ENCODE measurements at places on chromosomes 11 and 22.

DNA sequence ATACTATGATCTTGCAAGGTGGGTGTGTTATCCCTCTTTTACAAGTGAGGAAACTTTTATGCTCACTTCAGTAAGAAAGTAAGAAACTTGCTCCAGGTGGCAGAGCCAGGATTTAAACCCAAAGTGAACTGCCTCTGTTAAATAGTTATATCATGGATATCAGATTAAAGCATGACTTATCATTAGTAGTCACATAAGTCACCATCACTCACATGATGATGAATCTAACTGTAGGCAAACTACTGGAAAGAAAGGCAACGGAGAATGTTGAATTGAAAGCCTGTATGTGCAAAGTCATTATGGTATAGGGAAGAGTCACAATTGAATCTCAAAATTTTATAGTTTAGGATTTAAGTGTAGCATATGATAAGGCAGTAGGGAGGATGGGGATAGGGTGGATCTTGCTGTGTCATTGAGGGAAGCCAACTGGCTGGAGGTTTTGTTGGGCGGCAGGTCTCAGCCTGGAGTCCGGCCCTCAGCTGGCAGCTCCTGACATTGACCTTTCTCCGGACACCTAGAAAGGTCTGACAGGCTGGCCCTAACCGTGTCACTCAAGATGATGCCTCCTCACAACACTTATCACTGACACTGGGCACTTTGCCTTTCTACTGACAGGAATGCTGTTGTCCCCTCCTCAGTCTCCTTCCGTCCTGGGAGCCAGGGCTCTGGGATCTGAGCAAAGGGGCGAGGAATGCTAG lies 98.3 kb downstream of the EMSY start:
- DNase-seq: no peak

DNA sequence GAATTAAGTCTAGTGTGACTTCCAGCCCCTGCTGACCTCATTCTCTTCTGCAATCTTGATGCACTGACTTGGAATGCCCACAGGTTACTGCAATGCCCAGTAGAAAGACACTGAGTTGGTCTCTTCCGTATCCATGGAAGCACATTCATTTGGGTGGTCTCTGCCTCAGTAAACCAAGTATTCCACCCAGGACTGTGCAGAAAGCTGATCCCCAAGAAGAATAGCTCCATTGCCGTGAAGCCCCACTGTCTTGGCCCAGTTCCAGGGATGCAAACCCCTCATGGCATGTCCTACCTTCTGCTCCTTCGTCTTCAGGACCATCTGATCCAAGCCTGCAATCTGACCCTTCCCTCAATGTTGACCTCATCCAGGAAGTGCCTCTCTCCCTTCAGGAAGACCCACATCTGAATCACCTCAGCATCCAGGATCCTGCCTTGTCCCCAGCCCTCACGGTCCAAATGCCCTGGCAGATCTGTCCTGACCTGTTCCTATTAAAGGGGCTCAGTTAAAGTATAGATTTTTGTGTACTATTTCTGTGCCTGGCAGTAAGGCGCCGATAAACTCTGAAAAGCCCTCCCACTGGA lies 425.8 kb downstream of the SOX6 start:
- no peak for DNase-seq

GRCh38 chr22:39815932-39816331 lies 77.6 kb downstream of the ENTHD1 start:
- no peak for DNase-seq

DNA sequence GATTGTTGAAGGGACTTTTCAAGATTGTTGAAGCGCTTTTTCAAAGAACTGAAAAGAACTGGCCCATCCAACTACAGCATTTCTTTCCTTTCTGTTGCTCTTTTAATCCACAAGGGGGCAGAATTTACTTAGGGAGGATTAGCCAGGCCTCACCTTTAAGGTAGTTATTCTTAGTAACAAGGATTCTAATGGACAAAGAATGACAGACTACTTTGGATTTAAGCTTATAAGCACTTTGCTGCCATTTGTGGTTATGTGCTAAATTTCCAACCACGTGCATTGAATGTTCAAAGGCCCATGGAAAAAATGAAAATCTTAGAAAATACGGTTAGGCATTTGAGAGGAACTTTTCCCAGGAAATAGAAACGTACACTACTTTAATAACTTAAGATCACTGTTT lies 49.5 kb upstream of the HSPA8 start:
- no peak for DNase-seq

GRCh38 chr11:17411418-17411817 lies 23.0 kb upstream of the KCNJ11 start:
- no peak for DNase-seq

DNA sequence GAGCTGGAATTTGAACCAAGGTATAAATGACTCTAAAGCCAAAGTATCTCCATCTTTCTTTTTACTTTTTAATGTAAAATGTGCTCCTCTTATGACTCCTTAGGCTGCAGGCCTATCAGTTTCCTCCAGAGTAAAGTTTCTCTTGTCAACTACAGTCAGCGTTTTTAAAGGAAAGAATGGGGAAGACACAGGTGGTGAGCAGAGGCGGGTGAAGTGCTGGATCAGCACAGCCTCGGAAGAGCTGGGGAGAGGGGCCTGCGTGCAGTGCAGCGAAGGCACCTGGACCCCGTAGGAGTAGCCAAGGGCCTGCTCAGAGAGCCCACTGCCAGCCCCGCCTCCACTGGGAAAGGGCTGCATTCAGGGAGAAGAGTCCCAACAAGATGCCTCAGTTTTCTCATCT lies 48.8 kb upstream of the ALX4 start:
- no peak for DNase-seq

GRCh38 chr11:46554213-46555147 lies 39.3 kb downstream of the AMBRA1 start:
- DNase-seq: no peak

All from naive B cell (primary cell).